ENCODE measurements at places on chromosomes 1 and 21. TPM values are rescaled to one million over a fixed set of nuclear protein-coding genes. Genes with fewer than 3 reads are reported as not detected.

Gene HHIPL2
- total RNA-seq, result 0.22 TPM

Gene PBX1
- 37.9 TPM for total RNA-seq

Gene C1orf53
- total RNA-seq, result 2.5 TPM

- no peak for DNase-seq
- no peaks in the 10 kb centered on the region for H3K4me1 ChIP-seq
- peak overlapping the region; percentile 25 for H3K27ac ChIP-seq
- H3K4me3 ChIP-seq, result no peak overlapping the region
- no peaks in the 10 kb centered on the region for H3K36me3 ChIP-seq
These were observed 14.0 kb downstream of the PRR9 start for GRCh38 chr1:153231363-153231762.

GRCh38 chr1:108200687-108201051, 526 bp upstream of the SLC25A24 start:
- DNase-seq, result peak; percentile 65
- H3K4me3 ChIP-seq, result peak overlapping the region; percentile 92
- H3K4me1 ChIP-seq, result peaks cover 37% of the 10 kb centered on the region
- no peaks in the 10 kb centered on the region for H3K27me3 ChIP-seq
- peak overlapping the region; percentile 95 for H3K27ac ChIP-seq
- H3K36me3 ChIP-seq, result no peaks in the 10 kb centered on the region

GRCh38 chr1:177981200-177981599, 11.3 kb upstream of the SEC16B start:
- DNase-seq, result no peak
- H3K4me3 ChIP-seq, result no peak overlapping the region
- no peaks in the 10 kb centered on the region for H3K27me3 ChIP-seq
- H3K27ac ChIP-seq, result no peak overlapping the region

GRCh38 chr1:22452481-22452957, 868 bp downstream of the ZBTB40 start:
- peak overlapping the region; percentile 96 for H3K27ac ChIP-seq
- no peaks in the 10 kb centered on the region for H3K36me3 ChIP-seq
- H3K4me3 ChIP-seq, result peak overlapping the region; percentile 96
- H3K4me1 ChIP-seq, result peaks cover 42% of the 10 kb centered on the region

DNA sequence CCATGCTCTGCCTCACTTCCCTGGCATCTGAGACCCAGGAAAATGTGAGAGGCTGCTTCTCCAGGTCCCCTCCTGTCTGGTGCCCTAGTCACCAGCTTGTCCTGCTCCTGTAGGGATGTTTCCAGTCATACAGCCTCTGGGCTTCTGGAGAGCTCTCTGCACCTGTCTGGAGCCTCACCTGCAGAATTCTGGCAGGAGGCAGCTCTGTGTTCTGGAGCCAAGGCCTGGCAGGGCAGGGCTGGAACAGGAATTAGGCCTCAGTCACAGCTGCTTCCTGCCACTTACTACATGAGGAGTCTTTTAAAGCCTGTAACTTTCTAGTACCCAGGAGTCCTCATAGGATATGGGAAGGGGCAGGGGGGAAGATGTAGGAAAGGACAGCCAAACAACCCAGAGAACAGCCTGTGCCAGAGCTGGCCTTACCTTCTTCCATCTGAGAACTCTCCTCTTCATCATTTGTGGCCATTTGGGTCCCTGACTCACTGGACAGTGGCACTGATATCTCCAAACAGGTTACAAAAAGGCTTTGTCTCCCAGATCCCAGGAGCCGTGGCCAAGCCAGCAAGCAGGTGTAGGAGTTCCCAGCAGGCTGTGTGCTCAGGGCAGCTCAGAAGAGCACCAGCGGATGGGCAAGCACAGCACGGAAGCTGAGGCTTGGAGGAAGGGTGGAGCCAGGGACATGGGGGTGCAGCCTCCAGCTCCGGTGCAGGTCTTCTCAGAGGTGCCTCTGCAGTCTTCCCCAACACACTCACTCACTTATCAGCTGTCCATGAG, 31.4 kb upstream of the ARTN start:
- no peak for DNase-seq
- no peak overlapping the region for H3K4me3 ChIP-seq
- H3K27ac ChIP-seq, result no peak overlapping the region
- H3K36me3 ChIP-seq, result peaks cover 21% of the 10 kb centered on the region

DNA sequence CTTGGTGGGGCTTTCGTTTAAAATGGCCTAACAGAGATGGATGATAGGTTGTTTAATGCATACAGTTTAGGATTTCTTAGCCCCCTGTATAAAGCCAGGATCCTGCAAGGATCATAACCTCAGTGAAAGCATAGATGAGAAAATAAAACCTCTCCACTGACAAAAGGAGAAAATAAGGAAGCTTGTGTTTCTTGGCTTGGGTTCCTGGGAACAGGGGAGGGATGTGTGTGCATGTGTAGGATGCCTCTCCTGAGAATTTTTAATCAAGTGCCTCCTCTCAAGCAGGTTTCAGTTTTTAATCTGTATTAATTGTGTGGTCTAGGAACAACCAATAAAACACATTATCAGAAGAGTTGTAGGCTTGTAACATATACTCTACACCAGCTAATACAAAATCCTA, 26.1 kb downstream of the PRKACB start:
- H3K4me3 ChIP-seq, result no peak overlapping the region
- no peak overlapping the region for H3K27ac ChIP-seq
- no peaks in the 10 kb centered on the region for H3K4me1 ChIP-seq
- no peak for DNase-seq

GRCh38 chr1:156493154-156493631, 7.4 kb downstream of the MEF2D start:
- peaks cover 100% of the 10 kb centered on the region for H3K4me1 ChIP-seq
- H3K27ac ChIP-seq, result peak overlapping the region; percentile 88
- no peak for DNase-seq
- peak overlapping the region; percentile 7 for H3K4me3 ChIP-seq
- no peaks in the 10 kb centered on the region for H3K27me3 ChIP-seq

DNA sequence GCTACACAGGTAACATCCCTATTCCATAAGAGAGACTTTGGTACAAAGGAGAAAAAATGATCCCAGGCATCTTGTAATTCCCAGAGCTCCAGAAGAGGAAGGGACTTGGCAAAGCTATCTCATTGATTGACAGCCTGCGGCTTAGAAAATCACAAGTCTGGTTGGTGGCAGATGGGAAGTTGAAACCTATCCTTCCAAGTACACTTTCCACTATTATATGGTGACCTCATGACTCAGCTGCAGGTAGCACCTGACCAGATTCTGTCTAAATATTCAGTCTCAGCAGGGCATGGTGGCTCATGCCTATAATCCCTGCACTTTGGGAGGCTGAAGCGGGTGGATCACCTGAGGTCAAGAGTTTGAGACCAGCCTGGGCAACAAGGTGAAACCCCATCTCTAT, 89.9 kb downstream of the TIAM1 start:
- no peak overlapping the region for H3K4me3 ChIP-seq
- H3K27me3 ChIP-seq, result no peaks in the 10 kb centered on the region
- no peak overlapping the region for H3K27ac ChIP-seq
- H3K4me1 ChIP-seq, result no peaks in the 10 kb centered on the region
- DNase-seq, result no peak
